T-helper 1 cell treated with Interleukin-12 subunit alpha and Interleukin-12 subunit beta and Interleukin-4 antibody, amounts not matched to agents 30 ng/mL and 1 ng/mL, for 36 hours (primary cell): ENCODE measurements at places on chromosomes 13 and 19. TPM values are rescaled to one million over a fixed set of nuclear protein-coding genes. Genes with fewer than 3 reads are reported as not detected.

The OR7C1 gene
- not detected in 2 replicates for total RNA-seq

The PRR36 gene
- total RNA-seq = 0.22 and 0.34 TPM in 2 replicates

The POU4F1 gene
- total RNA-seq = 0.32 and 0.46 TPM in 2 replicates

The ADGRE3 gene
- not detected in 2 replicates for total RNA-seq
